ENCODE measurements at places on chromosomes 7 and 10.
A peak's percentile ranks its signal among the peaks of the same experiment; 100 is the strongest.

GRCh38 chr10:131081376-131081775 is 230.1 kb downstream of the TCERG1L start:
- DNase-seq = no peak

DNA sequence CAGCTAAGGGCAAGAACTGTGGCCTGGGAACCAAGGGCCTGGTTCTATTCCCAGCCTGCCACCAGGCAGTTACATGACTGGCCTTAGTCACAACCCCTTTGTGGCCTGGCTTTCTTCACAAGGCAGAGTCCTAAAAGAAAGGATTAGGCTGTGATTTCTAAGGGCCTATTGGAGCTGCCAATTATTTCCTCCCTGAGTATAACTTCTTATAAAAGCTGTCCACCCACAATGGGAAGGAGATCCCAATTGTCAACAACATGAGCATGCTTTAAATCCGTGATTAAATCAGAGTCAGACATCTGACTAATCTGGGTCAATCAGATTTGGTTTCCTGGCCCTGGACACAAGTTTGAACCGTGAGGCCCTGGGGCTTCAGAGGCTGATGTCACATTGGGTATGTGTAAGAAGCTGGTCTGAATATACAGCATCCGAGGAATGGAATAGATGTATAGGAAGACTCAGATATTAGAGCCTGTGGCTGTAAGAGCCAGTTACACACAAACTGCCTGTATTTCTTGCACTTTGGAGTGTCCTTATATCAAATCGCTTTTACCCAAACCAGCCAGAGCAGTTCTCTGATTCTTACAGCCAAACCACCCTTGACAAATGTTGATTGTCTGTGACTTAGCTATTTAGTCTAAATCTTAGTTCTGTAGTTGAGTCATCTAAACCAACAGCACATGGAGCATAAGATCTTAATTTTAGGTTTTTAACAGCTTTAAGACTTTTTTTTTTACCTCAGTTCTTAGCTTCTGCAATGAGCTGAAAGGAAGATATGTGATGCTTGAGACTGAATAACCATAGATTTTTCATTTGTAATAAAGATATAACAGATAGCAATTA is 61.3 kb downstream of the ABCB4 start:
- DNase-seq = peak; percentile 76

GRCh38 chr7:25565002-25565401 is 336.7 kb upstream of the NPVF start:
- no peak for DNase-seq

DNA sequence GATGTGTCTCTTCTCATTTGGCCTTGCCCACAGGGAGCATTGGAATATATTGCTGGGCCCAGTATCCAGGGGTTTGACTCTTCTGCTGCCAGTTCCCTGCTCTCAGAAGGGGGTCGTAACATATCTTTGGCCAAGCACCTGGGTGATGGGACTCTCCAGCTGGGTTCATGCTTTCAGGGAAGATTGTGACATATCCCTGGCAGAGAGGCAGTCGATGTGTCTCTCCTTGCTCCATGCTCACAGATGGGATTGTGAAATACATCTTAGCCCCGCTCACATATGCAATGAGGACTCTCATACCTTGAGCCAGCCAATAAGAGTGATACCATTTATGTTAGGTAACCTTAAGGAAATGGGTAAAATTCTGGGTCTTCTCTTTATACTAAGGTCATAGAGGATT is 39.2 kb upstream of the ZNF680 start:
- no peak for DNase-seq
